ENCODE measurements at places on chromosomes 12 and 14.

- DNase-seq, result no peak
Observed at GRCh38 chr12:442235-442884, 17.4 kb upstream of the B4GALNT3 start.

DNA sequence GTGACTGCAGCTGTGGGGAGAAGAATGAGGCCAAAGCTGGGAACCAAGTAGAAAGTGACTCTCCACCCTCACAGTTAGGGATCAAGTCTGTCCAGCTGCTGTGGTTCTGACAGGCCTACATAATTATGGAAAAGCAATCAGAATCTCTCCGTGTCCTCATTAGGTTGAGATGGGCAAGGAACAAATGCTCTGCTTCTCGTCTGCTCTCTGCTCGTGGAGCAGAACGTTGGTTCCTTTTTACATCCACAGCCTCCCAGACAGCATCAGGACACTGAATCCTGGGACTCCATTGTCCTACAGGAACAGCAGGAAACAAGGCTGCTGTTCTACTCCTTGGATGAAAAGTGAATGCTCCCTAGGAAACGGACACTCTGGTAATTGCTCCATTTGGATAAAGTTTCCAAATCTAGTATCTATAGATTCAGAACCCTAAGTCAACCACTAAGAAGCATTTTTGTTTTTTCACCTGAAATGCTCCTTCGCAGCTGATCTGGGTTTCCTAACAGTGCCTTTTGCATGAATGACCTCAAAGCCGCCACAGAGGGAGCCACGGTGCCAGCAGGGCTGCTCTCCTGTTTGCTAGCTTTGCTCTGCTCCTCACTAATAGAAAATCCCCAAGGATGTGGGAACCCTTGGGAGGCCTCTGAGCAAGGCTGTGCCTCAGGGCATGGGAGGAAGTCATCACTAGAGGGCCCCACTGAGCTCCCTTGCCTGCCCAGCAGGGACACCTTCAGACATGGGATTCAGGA lies 102.0 kb downstream of the EGLN3 start:
- no peak for DNase-seq

- no peak for DNase-seq
Observed at GRCh38 chr12:6435961-6436715, 8.6 kb upstream of the CD27 start.

- no peak for DNase-seq
Observed at GRCh38 chr14:105497671-105498429, 6.8 kb downstream of the TEDC1 start.

DNA sequence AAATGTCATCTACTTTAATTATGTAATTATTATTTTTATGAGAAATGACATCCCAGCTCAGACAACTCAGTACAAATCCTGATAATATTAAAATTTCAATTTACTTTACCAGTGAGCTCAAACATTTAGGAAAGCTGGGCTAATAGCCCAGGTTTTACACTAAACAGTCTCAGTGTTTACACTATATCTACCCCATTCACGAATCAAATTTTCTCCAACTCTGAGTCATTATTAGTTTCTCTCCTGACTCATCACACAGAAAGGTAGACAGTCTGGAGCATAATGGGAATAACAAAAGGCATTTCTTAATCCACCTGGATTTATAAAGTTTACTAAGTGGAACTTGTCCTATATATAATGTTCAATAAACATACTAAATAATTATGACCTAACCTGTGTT lies 5.7 kb downstream of the PAWR start:
- no peak for DNase-seq

DNA sequence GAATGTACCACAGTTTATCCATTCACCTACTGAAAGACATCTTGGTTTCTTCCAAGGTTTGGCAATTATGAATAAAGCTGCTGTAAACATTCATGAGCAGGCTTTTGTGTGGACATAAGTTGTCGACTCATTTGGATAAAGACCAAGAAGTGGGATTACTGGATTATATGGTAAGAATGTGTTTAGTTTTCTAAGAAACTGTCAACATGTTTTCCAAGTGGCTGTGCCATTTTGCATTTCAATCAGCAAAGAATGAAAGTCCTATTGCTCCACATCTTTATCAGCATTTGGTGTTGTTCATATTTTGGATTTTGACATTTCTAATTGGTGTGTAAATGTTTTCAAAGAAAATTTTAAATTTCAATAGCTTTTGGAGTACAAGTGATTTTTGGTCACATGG lies 27.3 kb upstream of the KLRF1 start:
- DNase-seq, result no peak

- no peak for DNase-seq
Observed at GRCh38 chr14:102525929-102526497, 16.4 kb upstream of the ANKRD9 start.

- DNase-seq, result no peak
Observed at GRCh38 chr14:24298892-24299254, 707 bp downstream of the DHRS1 start.

GRCh38 chr14:26286913-26287205 lies 311.0 kb downstream of the NOVA1 start:
- no peak for DNase-seq

DNA sequence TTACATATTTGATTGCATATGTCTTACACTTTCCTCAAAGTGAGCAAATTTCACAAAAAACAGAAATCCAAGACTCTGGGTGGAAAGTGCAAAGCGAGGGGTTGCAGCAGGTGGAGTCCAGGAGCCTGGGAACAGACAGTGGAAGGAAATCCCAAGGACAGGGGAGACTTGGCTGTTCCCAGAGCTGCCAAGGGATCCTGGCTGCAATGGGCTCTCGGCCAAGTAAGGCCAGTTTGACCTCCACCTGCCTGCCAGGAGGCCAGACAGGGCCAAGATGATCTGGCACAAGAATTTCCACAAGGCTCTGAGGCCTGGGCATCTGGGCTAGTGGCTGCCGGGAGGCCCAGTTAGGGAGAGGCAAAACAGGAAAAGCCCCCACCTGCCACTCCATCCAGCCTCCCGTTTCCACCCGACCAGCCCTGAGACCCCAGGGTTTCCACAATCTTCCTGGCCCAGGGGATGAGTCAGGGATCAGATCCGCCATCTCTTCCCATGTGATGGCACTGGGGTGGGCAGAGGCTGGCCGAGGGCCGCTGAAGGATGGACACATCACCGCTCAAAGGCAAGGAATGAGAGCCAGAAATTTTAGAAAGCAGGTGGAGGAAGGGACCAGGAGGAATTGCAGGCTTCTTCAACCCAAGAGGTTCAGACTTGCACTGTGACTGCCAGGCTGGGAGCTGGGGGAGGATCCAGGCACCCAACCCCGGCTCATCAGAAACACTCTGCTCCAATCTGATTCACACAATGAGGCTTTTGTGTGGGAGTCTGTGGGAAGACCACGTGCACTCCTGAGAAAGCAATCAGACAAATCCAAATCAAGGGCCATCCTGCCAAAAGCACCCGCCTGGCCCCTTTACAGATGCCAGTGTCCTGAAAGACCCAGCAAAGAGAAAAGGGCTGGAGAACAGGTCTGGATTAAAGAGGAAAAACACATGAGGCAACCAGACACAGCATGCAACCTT lies 16.3 kb downstream of the SCARB1 start:
- DNase-seq, result no peak

GRCh38 chr12:129844662-129845220 lies 59.1 kb downstream of the TMEM132D start:
- DNase-seq, result no peak

GRCh38 chr12:32995623-32996022 lies 99.0 kb upstream of the PKP2 start:
- DNase-seq, result no peak

DNA sequence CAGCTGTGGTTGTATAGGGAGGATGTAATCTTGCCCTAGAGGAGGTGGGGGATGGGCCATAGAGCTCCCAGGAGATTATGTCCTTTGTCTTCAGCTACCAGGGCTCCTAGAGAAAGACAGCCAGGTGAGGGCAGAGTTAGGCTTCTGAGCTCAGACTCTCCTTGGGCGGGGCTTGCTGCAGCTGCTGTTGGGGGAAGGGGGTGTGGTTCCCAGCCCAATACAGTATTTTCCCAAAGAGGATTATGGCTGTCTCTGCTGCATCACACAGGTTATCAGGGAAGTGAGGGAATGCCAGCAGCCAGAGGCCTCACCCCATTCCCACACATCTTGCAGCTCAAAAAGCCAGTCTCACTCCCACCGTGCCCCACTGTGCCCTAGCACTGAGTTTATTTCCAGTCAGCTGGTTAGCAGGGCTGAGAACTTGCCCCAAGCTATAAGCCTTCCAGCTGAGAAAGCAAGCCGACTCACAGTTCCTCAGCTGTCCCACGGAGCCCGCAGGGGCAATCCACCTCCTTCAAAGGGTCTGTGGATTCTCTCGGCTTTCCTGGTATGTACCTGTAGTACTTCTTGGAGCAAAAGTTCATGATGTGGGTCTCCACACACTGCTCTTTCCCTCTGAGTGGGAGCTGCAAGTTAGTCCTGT lies 217.3 kb upstream of the CPNE8 start:
- DNase-seq, result no peak

DNA sequence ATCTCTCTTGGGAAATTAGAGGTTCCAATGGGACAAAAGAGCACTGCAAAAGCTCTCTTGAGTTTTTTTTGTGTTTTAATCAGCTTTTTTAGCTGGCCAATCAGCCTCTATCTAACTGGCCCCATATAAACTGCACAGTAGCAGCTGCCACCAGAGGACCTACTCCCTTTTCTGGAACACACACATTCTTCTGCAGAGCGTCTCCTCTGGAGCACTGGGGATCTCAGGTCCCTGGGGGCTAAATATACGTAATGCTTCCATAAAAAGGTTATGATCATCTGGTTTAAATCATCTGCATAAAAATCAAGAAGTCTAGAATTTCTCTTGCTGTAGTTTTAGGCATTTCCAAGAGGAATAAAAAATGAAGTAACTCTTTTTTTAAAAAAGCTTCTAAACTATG lies 32.3 kb downstream of the TSPAN8 start:
- DNase-seq, result no peak

- DNase-seq, result no peak
Observed at GRCh38 chr12:6810758-6811157, 10.9 kb upstream of the GPR162 start.

GRCh38 chr12:48978291-48978740 lies at the start of gene WNT1:
TSS of gene WNT1 (plus strand) at chr12:48978322. CDS start at chr12:48978651, 329 bp downstream.
- DNase-seq, result no peak
